ENCODE measurements at places on chromosomes 7 and 10.

DNA sequence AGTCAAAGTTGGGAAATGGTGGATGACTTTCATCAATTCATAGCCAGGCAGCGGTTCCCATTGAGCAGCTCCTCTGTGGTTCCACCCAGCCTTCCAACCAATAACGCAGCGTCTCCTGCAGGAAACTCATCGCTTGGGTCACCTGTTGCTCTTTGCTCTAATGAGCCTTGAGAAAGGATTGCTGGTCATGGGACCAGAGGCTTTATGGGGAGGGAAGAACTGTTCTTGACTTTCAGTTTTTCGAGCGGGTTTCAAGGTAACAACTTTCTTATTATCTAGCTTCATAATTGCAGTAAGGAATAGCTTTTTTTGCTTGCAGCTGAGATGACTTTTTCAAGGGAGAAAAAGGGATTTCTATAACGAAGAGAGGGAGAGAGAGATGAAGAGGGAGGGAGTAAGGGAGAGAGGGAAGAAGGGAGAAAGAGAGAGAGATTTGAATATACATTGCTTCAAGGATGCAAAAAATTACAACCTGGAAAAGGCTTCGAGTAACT lies 405 bp upstream of the ENTPD1 start:
- peak; percentile 53 for DNase-seq

DNA sequence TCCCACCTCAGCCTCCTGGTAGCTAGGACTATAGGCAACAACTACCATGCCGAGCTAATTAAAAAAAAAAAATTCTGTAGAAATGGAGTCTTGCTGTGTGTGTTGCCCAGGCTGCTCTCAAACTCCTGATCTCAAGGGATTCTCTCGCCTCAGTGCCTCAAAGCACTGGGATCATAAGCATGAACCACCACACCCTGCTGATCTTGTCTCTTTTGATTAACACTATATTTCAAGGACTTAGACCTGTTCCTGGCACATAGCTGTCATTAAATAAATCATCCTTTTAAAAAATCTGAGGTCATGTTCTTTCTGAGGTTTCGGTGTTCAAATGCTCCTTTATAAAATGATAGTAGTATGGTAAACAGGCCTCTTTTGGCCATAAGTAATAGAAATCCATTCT lies 4.8 kb downstream of the PALS2 start:
- no peak for DNase-seq

DNA sequence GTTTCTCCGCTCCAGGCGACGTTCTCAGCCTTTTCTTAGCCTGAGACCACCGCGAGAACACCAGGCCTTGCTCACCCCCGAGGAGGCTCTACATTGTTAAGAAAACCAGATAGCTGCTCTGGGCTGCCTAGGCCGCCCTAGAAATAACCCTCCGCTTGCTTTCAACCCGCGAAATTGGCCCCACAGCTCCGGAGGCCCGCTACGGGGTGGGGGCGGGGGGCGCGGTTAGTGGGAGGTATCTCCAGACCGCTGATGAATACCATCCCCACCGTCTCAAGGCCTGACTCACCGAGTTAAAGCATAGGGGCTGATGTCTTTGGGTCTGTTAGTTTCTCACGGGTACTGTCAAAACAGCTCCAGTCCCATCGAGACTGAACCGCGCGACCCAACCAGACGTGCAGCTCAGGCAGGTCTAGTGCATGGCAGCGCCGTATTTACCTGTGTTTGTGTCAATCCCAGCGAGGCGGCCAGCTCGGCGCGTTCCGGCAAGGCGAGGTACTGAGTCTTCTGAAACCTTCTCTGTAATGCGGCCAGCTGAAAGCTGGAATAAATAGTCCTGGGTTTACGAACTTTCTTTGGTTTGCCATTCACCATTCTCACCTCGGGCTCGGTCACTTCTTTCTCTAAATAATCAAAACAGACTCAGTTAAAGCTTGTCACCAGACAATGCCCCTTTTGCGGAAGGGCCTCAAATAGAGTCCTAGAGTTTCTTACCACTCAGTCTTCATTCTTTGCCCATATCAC lies 2.7 kb downstream of the DLX5 start:
- no peak for DNase-seq

- DNase-seq = no peak
These were observed 61.6 kb downstream of the CLEC2L start for GRCh38 chr7:139585042-139585441.

DNA sequence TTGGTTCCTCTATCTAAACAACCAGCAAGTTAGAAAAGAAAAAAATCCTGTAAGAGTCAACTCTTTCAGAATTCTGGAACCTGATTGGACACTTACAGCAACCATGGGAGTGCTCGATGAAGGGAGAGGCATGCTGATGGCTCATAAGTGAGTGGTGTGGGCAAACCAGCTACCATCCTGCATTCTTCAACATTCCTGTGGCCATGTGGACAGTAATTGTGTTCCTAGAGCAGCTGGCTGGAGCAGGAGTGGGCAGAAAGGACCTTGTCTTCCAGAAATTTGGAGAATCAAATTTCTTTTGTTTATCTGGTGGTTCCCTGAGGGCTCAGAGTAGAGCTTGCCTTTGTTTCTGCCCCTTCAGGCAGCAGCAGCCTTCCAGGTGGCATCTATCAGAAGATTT lies 22.5 kb upstream of the MYL7 start:
- DNase-seq = peak; percentile 88

DNA sequence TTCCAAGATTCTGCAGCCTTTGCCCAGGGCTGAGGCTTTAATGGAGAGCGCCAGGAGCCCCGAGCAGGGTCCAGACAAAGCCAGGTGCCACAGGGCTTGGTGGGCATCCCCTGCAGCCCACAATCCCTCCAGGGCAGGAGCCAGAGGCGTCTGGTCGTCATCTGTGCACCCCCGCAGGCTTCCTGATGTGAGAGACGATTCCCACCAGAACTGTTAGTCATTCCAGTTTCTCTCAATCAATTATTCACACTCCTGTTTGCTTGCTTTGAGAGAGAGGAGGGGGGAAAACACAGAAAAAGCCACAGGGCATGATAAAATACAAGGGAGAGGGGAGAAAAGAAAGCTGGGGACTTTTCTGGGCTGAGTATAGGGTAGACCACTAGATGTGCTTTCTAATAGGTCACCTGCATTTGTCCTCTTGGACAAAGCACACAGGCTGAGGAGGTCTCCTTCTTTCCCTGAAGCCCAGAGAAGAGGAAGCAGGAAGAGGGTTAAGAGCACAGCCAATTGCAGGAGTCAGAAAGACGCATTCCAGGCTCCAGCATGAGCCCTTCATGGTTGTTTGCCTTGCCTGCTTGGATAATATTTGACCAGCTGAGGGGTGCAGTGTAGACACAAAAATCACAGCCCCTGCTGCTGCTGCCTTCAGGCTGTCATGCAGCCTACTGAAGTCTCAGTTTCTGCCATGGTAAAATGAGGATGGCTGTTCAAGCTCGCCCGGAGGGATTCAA lies 194.4 kb downstream of the PLXNA4 start:
- DNase-seq = no peak

- no peak for DNase-seq
These were observed 15.9 kb downstream of the DLG5 start for GRCh38 chr10:77910524-77911145.

- no peak for DNase-seq
These were observed 48.4 kb downstream of the GATA3 start for GRCh38 chr10:8102708-8103401.

DNA sequence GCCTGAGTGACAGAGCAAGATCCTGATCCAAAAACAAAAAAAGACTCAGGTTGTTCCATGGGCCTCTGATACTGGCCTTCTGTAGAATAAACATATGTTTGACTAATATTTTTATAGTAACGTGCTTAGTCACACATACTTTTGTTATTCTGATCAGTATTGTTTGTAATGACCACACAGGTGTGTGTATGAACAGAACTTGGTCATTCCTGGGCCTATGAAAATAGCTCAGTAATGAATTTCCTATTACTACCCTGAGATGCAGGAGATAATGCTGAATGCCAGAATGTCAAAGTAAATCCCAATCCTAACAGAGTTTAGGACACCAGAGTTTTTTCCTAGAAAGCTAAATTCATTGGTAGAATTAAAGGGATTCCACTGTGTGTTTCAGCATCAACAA lies 108.7 kb downstream of the DOCK4 start:
- DNase-seq = no peak

DNA sequence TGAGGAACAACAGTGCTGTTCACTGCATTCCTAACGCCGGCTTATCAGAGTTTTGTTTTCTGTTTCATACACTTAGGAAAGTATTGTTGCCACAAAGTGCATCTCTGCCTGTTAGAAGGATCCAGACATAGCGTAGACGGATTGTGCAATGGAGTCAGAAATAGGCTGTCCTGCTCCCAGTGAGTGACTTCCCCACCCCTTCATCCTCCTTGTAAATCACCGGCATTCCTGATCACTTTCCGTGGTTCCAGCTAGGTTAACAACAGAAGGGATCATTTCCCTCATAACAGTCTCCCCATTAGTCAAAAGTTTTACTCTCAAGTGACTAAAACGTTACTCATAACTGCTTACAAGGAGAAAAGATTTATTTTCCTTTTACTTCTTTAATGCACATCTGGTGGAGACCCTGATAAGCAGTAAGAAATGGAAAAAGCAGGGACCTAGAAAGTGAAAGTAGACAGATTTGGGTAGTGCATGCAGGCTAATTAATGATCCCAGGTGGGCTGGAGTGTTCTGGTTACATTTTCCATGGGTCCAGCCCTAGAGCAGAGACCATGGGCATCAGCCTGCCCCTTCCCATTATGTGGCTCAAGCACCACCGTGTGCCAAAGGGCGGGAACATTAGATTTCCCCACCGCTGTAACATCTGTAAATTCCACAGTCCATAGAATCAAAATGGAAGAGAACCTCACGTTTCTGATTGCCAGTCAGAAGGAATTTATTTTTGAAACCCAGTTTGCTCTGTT lies 395.1 kb upstream of the GALNT17 start:
- peak; percentile 31 for DNase-seq

DNA sequence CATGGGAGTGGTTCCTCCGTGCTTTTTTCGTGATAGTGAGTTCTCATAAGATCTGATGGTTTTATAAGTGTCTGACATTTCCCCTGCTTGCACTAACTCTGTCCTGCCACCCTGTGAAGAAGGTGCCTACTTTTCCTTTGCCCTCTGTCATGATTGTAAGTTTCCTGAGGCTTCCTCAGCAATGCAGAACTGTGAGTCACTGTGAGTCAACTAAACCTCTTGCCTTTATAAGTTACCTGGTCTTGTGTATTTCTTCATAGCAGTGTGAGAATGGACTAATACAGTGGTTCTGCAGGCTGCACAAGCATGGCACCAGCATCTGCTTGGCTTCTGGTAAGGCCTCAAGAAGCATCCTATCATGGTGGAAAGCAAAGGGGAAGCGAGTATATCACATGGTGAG lies 1144.6 kb downstream of the SORCS3 start:
- no peak for DNase-seq

DNA sequence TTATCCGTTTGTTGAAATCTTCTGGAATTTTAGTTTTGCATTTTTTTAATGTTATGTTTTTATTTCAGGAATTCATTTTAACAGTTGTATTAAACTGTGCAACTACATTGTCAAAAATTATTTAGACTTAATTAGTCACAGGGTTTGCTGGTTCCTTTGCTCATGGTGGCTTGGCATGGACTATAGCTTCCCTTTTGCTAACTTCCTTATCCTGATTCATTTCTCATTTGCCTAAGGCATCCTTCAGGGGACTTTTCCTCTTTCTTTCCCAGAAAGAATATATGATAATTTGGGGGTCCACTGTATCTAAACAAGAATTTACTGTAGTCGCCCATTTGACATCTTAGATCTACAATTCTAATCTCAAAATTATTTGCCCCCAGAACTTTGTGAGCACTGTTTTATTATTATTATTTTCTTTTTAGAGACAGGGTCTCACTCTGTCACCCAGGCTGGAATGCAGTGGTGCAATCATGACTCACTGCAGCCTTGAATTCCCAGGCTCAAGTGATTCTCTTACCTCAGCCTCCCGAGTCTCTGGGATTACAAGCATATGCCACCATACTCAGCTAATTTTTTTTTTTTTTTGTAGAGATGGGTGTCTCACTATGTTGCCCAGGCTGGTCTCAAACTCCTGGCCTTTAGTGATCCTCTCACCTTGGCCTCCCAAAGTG lies 13.9 kb downstream of the FIGNL1 start:
- DNase-seq = peak; percentile 85

DNA sequence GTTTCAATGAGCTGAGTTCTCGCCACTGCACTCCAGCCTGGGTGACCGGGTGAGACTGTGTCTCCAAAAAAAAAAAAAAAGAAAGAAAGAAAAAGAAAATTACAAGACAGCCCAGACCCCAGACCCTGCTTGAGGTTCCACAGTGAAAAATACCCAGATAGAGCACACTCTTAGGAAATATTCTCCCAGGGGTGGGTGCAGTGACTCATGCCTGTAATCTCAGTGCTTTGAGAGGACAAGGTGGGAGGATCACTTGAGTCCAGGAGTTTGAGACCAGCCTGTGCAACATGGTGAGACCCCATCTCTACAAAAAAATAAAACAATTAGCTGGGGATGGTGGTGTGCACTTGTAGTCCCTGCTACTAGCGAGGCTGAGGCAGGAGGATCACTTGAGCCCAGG lies 41.1 kb upstream of the GTF2IRD1 start:
- DNase-seq = peak; percentile 53

- DNase-seq = no peak
These were observed 109.1 kb downstream of the CPXM2 start for GRCh38 chr10:123782549-123782948.

All from mesenchymal stem cell (in vitro differentiated cells and primary cell).